Stimulated activated CD4-positive, alpha-beta T cell treated with anti-CD3 and anti-CD28 coated beads, Interleukin-4, amount 100 ng/mL, for 48 hours (primary cell): ENCODE measurements at places on chromosomes 12 and 14.

DNA sequence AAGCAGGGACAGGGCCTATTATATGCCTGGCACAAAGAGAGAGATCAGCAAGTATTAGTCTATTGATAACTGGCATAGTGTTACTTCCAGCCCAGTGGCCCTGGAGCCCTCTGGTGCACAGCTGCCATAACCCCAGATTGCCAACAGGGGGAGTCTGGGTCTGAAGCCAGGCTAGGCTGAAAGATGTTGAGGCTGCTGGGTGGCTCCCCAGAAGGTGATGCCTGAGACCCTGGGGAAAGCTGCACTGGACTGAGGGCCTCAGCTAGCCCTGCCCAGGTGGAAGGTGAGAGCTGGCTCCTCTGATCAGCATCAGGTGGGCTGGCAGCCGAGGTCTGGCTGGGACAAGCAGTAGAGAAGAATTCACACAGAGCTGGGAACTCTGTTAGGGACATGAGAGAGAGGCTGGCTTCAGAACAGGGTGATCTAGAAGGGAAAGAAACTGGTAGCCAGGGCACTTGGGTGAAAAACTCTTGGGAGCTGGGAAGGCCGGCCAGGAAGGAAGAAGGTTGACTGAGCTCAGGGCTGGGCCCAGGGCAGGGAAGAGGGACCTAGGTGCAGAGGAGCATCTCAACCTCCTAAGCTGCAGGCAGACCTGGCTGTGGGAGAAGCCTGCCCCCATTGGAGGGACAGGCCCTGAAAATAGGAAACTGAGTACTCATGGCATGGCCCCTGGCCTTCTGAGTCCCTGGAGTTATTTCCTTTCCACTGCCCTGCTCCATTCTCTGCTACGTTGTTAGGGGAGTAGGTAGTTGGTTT is 3.9 kb downstream of the GZMH start:
- peak; percentile 54 for DNase-seq

DNA sequence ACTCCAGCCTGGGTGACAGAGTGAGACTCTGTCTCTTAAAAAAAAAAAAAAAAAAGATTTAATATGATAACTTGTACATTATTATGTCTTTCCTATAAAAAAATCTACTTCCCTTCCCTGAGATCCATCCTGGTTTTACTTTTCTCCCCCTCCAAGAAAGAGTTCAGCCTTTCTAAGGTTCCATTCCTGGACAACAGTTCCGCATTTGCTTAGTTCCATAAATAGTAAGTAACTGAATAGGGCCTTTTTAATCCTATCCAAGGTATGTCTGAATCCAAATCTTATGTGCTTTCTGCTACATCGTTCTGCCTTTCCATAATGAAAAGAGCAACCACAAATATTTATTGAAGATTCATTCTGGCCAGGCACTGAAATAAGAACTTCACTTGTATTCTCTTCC is 187.8 kb downstream of the DACT1 start:
- DNase-seq, result no peak

- DNase-seq, result no peak
These were observed 21.8 kb upstream of the CRY1 start for GRCh38 chr12:107115119-107115518.

DNA sequence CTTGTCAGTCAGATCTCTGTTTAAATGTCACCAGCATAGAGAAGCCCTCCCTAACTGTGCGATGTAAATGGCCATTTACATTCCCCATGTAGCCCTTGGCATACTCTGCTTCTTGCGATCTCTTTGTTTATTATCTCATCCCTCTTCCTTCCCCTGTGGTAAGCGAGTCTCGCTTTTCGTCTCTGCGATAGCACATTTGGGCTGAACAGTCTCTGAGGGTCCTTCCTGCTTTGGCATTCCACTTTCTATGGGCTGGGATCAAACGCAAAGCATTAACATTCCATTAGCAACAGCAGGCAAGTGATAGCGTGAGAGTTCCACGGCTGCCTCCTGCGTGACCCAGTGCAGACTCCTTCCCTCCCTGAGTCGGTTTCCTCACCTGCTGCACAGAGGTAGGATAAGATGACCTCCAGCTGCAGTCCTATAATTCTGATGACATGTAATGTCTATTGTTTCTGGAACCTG is 61.4 kb upstream of the TUNAR start:
- no peak for DNase-seq

GRCh38 chr12:130169256-130169655 is 7.0 kb downstream of the FZD10 start:
- DNase-seq, result no peak

- DNase-seq, result no peak
These were observed 12.1 kb downstream of the SNRPF start for GRCh38 chr12:95870897-95871296.

- DNase-seq, result no peak
These were observed 84.2 kb upstream of the TMEM263 start for GRCh38 chr12:106871477-106871876.

DNA sequence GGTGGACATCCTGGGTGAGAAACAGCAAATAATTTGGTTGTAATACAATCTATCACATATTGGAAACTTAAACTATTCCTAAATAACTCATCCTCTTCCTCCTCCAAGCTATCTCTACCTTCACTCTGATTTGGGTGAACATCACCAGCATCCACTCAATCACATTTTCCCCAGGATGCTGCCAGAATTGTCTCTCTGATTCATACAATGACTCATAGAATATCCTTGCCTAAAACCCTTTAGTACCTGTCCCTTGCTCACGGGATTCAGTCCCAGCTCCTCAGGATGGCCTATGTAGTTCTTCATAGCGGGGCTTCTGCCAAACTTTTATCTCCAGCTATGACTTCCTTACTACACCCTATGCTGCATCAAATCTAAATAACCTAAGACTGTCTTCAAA is 146.8 kb downstream of the EMP1 start:
- DNase-seq, result no peak

DNA sequence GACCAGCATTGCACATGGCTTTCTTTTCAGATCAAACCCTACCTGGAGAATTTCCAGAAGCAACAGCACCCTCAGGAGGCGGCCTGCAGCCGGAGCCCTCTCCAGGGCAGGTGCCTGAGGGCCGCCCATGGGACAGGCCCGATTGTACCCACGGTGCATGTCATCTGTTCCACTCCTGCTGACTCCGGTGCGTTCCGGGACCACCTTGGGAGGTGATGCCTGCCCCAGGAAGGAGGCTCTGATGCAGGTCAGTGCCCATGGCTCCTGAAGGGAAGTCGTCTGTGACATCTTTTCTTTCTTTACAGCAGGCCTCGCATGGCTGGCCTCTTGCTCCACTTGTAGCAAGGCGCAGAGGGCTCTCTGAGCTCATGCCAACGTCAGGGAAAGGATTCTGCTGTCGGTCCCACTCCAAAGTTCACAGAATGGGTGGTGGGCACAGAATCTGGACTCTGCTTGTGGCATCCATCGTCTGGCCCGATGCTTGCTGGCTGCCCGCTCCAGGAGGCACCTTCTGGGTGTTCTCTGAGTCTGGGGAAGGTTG is 160.7 kb upstream of the RTL1 start:
- no peak for DNase-seq

GRCh38 chr12:53868511-53868986 is 70.1 kb upstream of the HOXC13 start:
- DNase-seq, result no peak

DNA sequence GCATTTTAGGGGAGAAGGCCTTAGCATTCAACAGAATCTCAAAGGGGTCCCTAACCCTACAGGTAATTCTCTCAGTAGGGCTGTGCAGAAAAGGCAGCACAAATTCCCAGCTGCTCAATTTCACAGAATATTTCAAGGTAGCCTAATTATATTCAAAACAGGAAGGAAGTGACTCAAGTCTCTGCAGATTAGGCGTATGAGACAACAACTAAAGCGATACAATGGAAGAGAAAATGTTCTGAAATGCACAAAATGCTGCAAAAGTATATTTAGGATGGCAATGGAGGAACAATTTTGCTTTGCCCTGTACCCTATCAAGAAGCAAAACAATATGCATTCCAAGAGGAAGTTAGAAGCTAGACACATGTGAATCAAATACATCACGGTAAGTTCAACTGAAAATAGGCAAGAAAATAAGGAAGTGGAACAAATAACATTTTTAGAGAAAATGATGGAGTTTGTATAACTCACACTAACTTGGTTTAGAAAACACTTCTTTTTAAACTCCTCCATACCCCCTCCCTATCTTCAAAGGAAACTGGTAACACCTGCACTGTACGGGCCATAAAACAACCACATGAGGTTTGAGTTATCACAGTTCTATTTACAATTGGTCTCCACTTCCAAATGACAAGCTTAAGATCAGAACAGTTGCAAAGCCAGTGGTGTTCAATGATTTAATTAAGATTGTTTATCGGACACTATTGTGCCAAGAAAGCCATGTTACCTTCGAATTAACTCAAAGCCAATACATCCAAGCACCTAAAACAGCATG is 1.6 kb downstream of the GIT2 start:
- DNase-seq, result no peak

DNA sequence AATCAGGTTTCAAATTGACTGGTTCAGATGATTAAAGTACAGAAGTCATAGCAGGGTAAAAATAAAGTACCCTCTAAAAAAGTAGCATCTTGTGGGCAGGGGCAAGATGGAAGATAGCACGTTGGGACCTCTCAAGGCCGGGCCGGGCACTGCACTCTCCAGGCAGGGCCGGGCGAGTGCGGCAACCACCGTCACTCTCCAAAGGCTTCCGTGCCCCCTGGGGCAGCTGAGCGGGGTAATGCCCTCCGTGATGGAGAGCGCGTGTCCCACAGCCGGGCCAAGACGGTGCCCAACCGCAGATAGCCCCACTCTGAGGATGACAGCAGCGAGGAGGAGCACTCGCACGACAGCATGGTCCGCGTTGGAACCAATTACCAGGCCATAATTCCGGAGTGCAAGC is 8.6 kb upstream of the PLXNC1 start:
- no peak for DNase-seq

GRCh38 chr14:75514673-75515628 is 7.3 kb upstream of the BATF start:
- DNase-seq, result no peak

- DNase-seq, result no peak
These were observed 119.4 kb downstream of the CAND1 start for GRCh38 chr12:67388331-67389138.

DNA sequence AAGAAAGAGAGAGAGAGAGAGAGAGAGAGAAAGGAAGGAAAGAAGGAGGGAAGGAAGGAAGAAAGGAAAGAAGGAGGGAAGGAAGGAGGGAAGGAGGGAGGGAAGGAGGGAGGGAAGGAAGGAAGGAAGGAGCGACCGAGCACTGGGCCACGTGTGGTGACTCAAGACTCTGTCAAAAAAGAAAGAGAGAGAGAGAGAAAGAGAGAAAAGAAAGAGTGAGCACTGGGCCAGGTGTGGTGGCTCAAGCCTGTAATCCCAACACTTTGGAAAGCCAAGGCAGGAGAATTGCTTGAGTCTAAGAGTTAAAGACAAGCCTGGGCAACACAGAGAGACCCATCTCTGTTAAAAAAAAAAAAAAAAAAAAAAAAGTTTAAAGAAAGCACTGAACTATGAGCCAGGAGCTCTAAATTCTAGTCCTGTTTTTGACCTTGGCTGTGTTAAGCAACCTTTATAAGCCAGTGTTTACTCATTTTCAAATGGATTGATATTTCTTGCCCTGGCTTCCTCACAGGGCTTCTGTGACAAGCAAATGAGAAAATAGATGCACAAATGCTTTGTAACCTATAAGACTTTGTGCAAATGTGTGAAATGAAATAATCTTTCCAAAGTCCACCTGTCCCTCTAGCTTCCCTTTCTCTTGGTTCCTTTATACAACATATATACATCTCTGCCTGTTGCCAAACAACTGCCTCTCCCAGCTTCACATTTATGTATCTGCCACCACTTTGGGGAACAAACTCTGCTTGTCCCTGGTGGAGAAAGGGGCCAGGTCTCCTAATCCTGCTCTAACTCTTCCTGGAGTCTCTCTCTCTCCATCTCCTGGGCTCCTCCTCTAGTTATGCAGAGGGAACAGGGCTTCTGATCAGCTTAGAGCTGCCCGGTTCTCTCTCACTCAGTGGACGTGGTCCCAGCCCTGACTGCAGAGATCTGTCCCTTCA is 16.1 kb upstream of the PLEKHG6 start:
- no peak for DNase-seq

- no peak for DNase-seq
These were observed 50.0 kb downstream of the FOS start for GRCh38 chr14:75328558-75329155.

GRCh38 chr14:41668356-41668755 is 61.7 kb downstream of the LRFN5 start:
- no peak for DNase-seq

- DNase-seq, result no peak
These were observed 53.9 kb downstream of the SMUG1 start for GRCh38 chr12:54134850-54135249.

DNA sequence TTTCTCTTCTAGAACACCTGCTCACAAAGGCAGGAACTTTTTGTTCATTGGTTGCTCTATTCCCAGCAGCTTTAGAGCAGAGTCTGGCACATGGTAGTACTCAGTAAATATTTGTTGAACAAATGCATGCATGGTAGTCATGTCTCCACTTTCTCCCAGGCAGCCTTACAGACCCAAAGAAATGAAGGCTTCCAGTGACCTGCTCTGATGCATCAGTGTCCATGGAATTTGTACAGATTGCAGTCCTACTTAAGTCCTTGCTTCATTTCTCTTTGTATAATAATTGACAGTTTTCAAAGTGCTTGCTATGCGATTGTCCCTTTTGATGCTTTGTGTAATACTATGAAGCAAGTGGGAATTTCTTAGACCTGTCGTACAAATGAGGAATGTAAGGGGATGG is 119.6 kb downstream of the DERA start:
- no peak for DNase-seq

DNA sequence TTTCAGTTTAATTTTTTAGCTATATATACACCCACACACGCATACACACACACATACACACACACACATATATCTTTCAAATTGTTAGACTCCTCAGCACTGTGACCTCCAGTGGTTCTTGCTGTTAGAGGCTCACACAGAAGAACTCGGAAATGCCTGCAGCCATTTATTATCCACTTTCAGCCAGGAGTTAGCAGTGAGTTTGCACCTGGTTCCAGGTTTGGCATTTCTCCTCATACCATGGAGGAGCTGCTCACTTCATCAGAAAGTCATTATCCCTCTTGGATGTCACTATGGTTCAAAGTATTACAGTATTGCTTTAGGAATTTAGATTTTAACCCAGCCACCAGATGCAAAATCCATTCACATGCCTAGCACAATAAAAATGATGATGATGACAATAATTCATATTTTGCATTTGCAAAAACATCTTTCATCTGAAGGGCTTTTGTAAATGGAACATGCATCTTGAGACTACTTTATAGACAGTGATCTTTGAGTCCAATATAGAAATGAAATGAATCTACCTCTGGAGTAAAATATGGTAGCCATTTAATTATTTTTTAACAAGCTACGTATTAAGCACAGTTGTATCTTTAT is 42.3 kb downstream of the NPAS3 start:
- no peak for DNase-seq

DNA sequence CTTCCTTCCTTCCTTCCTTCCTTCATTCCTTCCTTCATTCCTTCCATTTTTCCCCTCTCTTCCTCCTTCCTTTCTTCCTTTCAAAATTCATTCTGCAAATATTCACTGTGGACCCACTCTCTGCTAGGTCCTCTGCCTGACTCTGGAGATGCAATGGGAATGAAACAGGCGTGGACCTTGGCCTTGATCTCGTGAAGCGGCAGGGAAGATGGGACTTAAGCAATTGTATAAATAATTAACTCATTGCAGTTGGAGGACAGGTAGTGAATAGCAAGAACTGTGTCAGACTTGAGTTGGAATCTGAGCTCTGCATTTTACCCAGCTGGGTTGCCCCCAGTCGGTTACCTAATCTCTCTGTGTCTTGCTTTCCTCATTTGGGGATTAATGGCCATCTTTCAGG is 230.6 kb upstream of the LHX5 start:
- no peak for DNase-seq

- DNase-seq, result no peak
These were observed 24.4 kb upstream of the GALNT9 start for GRCh38 chr12:132353811-132354210.
